ENCODE measurements at places on chromosomes 12 and 14.
A peak's percentile ranks its signal among the peaks of the same experiment; 100 is the strongest.

DNA sequence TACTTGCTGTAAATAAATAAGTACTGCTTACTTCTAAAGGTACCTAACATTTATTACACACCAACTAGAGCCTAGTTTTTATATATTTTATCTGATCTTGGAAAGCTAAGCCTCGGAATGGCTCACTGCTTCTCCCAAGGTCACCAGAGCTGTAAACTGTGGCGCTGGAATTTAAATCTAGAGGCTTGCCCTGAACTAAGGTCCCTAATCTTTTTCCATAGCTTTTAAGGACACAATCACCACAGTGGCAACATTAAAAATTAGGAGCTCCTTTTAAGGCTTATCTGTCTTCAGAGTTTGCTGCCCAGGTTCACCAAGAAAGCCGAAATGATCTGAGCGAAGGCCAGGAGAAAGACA, 670 bp downstream of the CCNB1IP1 start:
- DNase-seq: no peak

DNA sequence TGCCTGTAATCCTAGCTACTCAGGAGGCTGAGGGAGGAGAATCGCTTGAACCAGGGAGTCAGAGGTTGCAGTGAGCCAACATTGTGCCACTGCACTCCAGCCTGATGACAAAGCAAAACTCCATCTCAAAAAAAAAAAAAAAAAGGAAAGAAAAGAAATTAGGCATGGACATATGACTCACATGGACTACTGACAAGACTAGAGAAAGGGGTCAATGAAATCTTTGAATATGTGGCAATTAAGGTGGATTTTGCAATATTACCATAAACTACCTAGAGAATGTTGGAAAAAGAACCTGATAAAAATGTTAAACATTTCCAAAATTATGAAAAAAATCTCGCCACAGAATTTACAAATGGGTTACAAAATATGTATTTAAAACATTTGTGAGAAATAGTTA, 873.6 kb downstream of the C12orf50 start:
- DNase-seq: no peak

GRCh38 chr12:102504280-102504679, 23.9 kb upstream of the IGF1 start:
- no peak for DNase-seq

DNA sequence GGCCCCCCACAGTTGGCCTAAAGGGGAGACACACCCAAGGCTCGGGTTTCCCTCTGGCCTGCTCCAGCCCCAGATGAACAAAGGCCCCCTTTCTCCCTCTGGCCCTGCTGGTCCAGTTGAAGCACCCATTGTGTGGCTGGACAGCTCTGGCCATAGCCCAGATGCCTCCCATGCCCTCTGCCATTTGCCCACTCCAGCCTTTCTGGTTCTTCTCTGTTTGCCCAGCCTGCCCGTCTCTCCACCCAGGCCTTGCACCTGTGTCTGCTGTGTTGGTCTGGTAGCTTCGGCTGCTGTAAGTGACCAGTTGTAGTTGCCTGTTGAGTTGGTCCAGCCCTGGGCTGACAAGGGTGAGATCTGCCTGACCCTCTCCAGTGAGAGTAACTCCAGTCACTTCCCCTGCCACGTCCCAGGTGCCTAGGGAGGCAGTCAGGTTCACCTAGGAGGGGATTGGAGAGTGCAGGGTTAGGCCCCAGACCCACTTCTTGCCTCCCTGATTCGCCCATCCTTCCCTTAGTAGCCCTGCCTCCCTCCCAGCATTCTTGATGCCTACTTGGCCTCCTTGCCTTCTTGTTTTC, 3.0 kb downstream of the B4GALNT1 start:
- DNase-seq: no peak

DNA sequence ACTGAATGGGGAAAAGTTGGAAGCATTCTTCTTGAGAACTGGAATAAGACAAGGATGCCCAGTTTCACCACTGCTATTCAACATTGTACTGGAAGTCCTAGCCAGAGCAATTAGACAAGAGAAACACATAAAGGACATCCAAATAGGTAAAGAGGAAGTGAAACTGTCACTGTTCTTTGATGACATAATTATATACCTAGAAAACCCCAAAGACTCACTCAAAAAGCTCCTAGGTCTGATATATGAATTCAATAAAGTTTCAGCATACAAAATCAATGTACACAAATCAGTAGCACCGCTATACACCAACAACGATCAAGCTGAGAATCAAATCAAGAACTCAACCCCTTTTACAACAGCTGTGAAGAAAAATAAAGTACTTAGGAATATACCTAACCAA, 157.3 kb upstream of the DDHD1 start:
- DNase-seq: no peak

GRCh38 chr12:60148109-60148508, 552.3 kb downstream of the SLC16A7 start:
- DNase-seq: no peak

- DNase-seq: no peak
These were observed 1222.8 kb downstream of the GALC start for GRCh38 chr14:86770186-86770585.

DNA sequence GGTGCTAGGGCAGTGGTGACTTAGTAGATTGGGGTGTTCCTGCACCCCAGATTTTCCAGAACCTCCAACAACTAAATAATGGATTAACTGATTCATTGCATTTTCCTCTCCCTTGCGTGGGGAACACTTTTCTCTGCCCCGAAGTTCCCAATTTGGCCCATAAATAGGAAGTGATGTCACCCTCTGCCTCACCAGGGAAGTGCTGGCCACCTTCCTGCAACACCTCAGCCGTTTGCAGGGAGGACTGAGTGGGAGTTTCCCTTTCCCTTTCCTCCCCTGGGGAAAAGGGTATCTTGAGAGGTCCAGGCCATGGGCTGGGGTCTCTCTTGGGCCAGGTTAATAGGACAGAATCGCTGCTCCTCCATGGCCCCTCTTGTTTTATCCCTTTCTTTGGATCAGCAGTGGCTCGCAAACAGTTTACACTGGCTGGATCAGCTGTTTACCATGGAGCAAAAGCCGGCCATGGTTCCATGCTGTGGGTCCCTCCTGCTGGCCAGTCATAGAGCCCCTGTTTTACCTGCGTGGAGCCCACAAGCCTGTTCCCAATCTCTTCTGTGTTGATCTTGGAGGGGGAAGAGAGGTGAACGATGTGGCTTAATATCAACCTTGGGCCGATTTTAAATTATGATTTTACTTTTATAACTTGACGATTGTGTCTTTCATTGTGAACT, 91.6 kb upstream of the VRK1 start:
- DNase-seq: no peak

DNA sequence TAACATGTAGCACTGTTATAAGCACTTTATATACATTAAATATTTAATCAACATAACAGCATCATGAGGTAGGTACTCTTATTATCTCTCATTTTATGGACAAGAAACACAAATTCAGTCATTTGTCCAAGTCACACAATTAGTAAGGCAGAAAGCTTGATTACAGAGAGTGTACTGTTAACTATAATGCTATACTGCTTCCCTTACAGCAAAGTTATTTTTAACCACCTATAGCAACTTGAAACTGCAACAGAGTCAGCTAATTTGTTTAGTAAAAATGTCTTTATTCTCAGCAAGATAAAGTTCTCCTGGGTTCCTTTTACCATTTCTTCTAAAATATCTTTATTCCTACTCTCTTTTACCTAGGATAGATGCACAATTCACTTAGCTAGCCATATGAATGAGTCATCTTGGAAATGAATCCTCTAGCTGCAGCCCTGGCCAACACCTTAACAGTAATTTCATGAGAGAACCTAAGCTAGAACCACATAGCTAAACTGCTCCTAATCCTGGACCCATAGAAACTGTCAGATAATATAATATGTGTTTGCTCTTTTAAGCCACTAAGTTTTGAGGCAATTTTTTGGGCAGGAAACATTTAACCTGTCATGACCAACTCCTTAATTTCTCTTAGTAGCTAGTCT, 90.2 kb upstream of the HECTD1 start:
- DNase-seq: no peak

DNA sequence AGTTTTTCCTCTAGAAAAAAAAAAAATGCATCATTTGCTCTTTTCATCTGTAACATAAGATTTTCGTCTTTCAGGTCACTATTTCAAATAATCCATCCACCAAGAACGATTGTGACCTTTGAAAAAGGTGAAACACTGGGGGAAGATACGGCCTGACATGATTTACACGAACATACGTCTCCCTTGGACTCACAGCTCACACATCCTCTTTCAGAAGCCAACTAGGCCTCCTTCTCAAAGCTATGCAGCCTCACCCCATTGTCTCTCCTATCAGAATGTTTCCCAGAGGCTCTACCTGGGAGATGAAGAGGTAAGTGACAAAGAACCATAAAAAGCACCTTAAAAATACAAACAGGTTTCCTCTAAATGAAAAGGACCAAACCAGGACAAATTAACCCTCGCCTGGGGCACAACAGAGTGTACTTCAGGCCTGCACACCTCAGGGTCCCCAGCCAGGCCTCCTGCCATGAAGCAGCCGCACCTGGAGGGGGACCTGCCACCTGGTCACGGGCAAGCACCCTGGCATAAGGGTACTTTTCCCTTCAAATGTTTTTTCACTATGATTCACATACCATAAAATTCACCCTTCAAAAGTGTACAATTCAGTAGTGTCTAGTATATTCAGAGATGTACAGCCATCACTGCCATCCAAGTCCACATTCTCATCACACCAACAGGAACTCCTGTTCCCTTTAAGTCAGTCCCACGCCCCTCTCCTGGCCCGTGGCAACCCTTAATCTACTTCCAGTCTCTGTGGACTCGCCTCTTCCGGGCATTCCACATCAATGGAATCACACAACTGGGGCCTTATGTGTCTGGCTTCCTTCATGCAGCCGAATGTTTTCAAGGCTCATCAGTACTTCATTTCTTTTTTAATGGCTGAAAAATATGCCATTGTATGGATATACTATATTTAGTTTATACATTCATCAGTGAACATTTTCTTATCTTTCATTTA, 5.4 kb downstream of the SLC15A4 start:
- DNase-seq: no peak

- no peak for DNase-seq
These were observed 15.7 kb downstream of the ANO6 start for GRCh38 chr12:45231515-45232145.

- DNase-seq: no peak
These were observed 149.4 kb downstream of the BCL11B start for GRCh38 chr14:99122521-99123125.

DNA sequence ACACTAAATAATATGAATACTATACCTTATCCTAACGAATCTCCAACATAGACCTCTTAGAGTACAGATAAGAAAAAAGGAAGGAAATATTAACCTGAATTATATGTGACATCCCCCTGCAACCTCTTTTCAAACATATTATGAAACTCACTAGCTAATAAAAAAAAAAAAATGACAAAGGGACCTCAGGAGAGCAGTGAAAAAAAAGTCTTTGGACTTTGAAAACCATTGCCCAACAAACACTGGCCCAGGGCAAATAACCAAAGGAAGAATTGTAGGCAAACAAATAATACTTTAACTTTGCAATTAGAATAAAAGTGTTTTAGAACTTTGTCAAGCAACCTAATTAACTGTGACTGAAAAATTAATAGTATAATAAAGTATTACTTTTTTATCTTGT, 7.7 kb downstream of the SOX5 start:
- no peak for DNase-seq

DNA sequence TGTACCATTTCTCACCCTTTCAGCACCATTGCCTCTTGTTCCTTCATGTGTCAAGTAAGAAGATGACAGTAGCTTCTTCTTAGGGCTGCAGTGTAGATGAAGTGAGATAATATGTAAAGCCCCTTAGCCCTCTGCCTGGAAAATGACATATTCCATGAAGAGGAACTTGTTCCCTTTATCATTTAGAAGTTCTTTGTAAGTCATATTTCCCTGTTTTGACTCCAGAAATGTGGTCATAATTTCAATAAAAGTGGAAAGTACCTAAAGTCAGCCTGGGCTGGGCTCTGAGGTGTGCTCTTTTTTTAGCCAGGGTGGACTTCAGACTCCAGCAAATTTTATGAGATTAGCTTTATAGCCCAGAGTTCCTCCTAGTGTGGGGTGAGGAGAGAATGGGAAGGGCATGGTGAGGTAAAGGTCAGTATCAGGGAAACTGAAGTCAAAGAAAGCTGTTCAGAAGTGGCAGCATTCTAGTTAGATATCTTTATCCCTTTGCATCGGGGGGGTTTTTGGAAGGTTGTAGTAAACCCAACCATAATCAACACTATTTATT, 92.5 kb downstream of the TMCC3 start:
- no peak for DNase-seq

DNA sequence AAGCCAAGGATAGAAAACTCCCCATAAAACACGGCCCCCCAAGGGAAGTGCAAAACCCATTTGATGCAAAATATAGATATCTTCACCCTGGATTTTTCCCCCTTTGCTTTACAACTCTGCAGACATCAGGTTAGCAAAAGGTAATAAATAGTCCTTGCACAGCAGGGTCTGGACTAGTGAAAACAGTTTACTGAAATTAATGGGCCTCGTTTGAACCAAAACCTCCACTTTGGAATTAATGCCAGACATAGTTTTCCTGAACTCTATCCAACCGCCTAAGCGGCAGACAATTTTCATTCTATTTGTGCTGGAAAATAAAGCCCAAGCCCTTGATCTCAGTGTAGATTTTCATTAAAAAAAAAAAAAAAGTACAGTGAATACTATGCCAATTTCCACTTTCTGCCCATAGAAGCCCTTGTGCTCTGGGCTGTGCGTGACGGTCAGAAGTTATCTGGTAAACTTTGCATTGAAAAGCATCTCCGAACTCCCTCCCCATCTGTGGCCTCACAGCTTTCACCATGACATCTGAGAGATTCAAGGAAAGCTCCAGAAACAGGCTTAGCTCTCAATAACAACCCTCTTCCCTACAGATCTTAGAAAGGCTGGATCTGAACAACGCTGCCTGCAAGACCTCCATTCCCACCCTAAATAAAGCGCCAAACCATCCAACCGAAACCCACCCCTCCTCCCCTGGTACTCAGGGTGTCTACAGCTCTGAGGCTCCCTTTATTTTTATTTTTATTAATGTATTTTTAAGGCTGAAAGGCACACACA, 11.0 kb upstream of the IRF2BPL start:
- peak; percentile 75 for DNase-seq

- peak; percentile 69 for DNase-seq
These were observed 1.5 kb downstream of the L3HYPDH start for GRCh38 chr14:59482541-59483331.

All from hematopoietic multipotent progenitor cell treated with erythropoietin and hydrocortisone succinate and interleukin-3 and kit ligand, for 4 days (in vitro differentiated cells).